ENCODE measurements at places on chromosomes 2 and 18.

DNA sequence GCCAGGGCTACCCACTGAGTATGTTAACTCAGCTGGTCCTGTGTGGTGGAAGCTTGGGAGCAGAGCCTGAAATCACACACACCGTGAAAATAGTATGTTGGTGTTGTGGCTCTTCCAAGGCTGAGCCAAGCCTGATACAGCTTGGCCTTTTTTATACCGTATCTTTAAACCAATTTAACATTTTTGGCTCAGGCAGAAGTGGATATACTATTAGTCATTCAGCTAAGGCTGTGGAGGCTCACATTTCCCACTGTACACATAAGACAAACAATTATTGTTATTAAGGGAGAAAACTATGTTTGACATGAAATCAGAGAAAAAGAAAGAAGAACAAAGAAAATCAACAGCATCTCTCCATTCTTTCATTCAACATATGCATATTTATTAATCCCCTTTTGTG lies 159.0 kb downstream of the BCL11A start:
- no peaks in the 10 kb centered on the region for H3K27me3 ChIP-seq
- no peak for DNase-seq
- H3K4me3 ChIP-seq, result no peak overlapping the region
- H3K27ac ChIP-seq, result no peak overlapping the region
- H3K4me1 ChIP-seq, result no peaks in the 10 kb centered on the region

DNA sequence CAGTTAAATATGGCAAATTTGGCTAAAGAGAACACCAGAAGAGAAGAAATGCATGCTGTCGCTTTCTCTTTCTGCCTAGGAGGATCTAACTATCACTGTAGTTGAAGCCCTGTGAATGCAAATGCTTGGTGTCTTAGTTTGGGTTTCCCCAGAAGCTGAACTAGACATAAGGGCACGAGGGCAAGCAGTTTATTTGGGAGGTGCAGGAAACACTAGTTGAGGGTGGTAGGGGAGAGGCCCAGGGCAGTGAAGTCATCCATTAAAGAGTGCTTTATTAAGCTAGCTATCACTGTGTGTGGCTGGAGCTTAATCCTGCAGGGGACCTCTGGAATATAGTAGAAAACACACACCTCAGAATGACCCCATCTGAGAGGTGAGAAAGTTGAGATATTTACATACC lies 639.8 kb upstream of the ZEB2 start:
- no peaks in the 10 kb centered on the region for H3K4me1 ChIP-seq
- no peak for DNase-seq
- H3K27me3 ChIP-seq, result no peaks in the 10 kb centered on the region
- H3K4me3 ChIP-seq, result no peak overlapping the region
- no peaks in the 10 kb centered on the region for H3K36me3 ChIP-seq

DNA sequence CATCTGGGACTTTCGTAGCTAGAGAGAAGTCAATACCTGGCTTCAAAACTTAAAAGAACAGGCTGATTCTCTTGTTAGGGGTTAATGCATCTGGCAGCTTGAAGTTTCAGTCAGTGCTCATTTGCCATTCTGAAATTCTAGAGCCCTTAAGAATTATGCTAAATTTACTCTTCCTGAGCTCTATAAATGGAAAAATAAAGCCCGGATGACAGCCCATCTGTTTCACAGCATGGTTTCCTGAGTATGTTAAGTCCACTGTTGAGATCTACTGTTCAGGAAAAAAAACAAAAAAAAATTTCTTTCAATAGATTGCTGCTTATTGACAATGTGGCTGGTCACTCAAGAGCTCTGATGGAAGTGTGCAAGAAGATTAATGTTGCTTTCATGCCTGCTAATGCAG lies 101.3 kb upstream of the RPE start:
- H3K4me3 ChIP-seq, result no peak overlapping the region
- no peaks in the 10 kb centered on the region for H3K36me3 ChIP-seq
- no peaks in the 10 kb centered on the region for H3K4me1 ChIP-seq
- DNase-seq, result no peak
- H3K27me3 ChIP-seq, result no peaks in the 10 kb centered on the region
- no peak overlapping the region for H3K27ac ChIP-seq

DNA sequence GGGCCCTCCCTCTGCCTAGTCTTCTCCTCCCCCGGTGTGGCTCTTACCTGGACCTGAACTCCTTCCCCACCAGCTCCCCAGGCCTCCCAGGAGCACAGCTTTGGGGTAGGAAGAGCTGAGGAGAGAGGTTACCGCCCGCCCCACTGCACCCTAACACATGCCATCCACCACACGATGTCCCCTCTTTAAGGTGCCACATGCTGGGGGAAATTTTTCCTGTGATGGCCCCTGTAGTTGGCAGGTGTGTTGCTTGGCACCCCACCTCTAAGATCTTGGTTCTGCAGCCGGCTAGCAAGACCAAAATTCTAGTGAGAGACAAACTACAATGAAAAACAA lies 6.9 kb upstream of the TEX261 start:
- peaks cover 5% of the 10 kb centered on the region for H3K4me1 ChIP-seq
- no peaks in the 10 kb centered on the region for H3K27me3 ChIP-seq
- no peaks in the 10 kb centered on the region for H3K36me3 ChIP-seq
- H3K27ac ChIP-seq, result no peak overlapping the region
- no peak for DNase-seq

DNA sequence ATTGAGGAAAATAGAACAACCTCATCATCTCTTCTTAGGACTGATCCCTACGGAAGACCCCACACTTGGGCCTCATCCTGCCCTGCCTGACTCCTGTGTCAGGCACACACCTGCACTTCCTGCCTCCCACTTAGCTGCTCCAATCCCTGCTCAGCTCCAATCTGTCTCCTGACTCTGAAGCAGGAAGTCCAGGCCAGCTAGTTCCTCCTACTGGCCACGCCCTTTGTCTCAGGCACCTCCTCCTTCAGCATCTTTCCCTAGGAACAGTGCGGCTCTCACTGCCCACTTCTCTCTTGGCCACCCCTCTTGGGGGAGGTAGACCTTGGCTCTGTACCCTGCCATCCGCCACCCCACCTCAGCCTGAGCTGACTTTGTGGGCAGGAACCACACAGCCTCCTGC lies 135.8 kb downstream of the CELF4 start:
- no peak overlapping the region for H3K27ac ChIP-seq
- no peaks in the 10 kb centered on the region for H3K27me3 ChIP-seq
- no peak for DNase-seq
- no peaks in the 10 kb centered on the region for H3K36me3 ChIP-seq

DNA sequence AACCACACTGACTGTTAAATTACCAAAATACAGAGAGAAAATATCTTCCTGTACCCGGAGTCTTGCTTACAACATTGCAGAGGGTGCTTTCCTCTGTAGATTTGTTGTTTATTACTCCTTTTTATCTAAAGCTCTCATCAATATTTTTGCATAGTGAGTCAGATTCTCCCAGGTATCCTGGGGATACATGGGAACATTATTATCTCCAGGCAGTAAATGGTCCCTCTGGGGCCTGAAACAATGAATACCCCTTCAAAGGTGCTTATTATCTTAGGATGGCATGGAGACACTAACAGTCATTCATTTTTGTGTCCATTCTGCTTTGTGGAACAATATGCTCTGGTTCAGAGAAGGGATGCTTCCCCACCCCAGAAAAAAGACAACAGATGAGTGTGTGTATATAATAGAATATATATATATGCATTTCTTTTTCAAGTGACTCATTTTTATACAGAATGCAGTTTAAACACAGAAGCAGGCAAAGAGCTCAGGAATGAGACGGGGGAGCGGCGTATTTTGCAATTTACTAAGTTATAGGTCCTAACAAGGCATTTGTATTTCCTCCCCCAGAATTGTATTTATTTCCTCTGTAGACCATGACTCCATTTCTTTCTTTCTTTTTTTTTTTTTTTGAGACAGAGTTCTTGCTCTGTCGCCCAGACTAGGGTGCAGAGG lies 424.8 kb upstream of the ZEB2 start:
- peaks cover 9% of the 10 kb centered on the region for H3K4me1 ChIP-seq
- no peaks in the 10 kb centered on the region for H3K36me3 ChIP-seq
- H3K4me3 ChIP-seq, result no peak overlapping the region
- no peak for DNase-seq
- H3K27me3 ChIP-seq, result no peaks in the 10 kb centered on the region
- H3K27ac ChIP-seq, result no peak overlapping the region

GRCh38 chr2:130916438-130916705 lies 79.7 kb downstream of the ARHGEF4 start:
- no peaks in the 10 kb centered on the region for H3K4me1 ChIP-seq
- H3K27me3 ChIP-seq, result peaks cover 27% of the 10 kb centered on the region
- no peak for DNase-seq
- no peak overlapping the region for H3K4me3 ChIP-seq
- H3K36me3 ChIP-seq, result no peaks in the 10 kb centered on the region

DNA sequence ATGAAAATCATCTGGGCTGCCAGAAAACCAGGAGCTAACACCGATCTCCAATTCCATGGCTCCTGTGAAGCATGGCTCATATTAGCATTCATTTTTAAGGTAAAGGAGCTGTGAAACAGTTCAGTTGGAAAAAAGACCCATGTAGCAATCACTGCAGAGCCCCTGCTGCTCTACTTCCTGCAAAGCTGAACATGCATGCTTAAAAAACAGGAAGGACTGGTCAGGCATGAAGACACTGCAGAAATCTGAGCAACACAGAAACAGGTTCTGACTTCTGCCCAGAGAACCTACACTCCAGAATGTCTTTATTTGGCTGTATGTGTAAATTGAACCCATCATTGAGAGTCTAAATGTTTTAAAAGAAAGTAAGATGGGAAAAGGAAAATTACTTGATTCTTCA lies 950.6 kb downstream of the DCDC2C start:
- no peaks in the 10 kb centered on the region for H3K27me3 ChIP-seq
- no peaks in the 10 kb centered on the region for H3K36me3 ChIP-seq
- H3K27ac ChIP-seq, result no peak overlapping the region
- no peak for DNase-seq
- H3K4me3 ChIP-seq, result no peak overlapping the region

DNA sequence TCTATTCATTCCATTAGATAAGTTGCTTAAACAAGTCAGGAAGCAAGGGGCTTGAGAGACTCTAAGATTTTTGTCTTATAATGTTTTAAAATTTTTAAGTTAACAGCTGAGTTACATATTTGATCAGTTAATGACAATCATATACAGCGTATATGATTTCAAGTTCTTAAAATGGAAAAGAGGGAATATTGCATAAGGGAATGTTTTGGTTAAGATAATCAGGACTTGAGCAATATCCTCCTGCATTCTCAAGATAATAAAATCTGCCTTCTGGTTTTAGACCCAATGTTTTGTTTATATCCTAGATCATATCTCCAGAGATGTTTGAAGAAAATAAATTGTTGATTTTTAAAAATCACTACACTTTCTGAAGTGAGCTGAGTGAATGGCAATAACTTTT lies 13.4 kb upstream of the DYNC1I2 start:
- DNase-seq, result no peak
- H3K27ac ChIP-seq, result no peak overlapping the region
- H3K4me3 ChIP-seq, result no peak overlapping the region
- peaks cover 3% of the 10 kb centered on the region for H3K27me3 ChIP-seq
- no peaks in the 10 kb centered on the region for H3K36me3 ChIP-seq

DNA sequence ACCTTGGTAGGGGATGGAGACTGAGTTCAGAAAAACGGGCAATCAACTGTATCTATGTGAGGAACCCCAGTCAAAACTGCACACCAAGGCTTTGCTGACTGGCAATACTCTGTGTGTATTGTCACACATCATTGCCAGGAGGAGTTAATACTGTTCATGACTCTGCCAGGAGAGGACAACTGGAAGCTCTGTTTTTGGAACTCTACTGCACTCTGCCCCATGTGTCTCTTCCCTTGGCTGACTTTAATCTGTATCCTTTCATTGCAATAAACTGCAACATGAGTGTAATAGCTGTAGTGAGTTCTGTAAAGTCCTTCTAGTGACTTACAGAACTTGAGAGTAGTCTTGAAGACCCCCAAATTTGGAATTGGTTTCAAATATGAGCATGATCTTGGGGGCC lies 72.3 kb downstream of the FAM228A start:
- no peak for DNase-seq
- H3K27ac ChIP-seq, result no peak overlapping the region
- H3K27me3 ChIP-seq, result no peaks in the 10 kb centered on the region
- H3K36me3 ChIP-seq, result peaks cover 94% of the 10 kb centered on the region

- no peak for DNase-seq
- peak overlapping the region; percentile 28 for H3K4me3 ChIP-seq
- no peaks in the 10 kb centered on the region for H3K36me3 ChIP-seq
These were observed 241.3 kb downstream of the AGPS start for GRCh38 chr2:177633910-177634294.

DNA sequence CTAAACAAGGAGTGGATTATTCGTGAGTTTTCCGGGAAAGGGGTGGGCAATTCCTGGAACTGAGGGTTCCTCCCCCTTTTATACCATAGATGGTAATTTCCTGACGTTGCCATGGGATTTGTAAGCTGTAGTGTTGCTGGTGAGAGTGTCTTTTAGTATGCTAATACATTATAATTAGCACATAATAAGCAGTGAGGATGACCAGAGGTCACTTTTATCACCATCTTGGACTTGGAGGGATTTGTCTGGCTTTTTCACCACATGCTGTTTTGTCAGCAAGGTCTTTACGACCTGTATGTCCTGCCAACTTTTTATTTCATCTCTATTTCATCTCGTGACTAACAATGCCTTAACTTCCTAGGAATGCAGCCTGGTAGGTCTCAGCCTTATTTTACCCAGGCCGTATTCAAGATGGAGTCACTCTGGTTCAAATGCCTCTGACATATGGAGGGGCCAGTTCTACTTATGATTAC lies 124.8 kb upstream of the B3GNT2 start:
- no peak overlapping the region for H3K4me3 ChIP-seq
- no peak overlapping the region for H3K27ac ChIP-seq
- H3K36me3 ChIP-seq, result no peaks in the 10 kb centered on the region
- no peaks in the 10 kb centered on the region for H3K4me1 ChIP-seq
- H3K27me3 ChIP-seq, result no peaks in the 10 kb centered on the region

DNA sequence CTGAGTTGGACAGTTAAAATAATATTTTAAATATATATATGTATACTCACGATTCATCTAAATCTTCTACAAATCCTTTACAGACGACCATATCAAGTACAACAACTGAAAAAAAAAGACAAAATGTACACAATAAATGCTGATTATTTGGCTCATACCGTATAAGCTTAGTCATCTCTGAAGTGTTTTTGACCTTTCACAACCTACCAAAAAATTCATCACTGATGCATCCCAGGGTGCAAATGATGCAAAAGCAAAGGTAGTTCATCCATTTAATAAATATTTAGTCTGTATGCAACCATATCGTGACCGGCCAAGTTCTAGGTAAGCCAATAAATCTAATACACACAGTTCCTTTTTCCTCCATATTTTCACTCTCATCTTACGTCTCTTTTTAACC lies 1.1 kb downstream of the TMX3 start:
- H3K36me3 ChIP-seq, result peaks cover 37% of the 10 kb centered on the region
- no peak overlapping the region for H3K27ac ChIP-seq
- H3K27me3 ChIP-seq, result no peaks in the 10 kb centered on the region
- DNase-seq, result no peak
- peak overlapping the region; percentile 80 for H3K4me3 ChIP-seq
- H3K4me1 ChIP-seq, result peaks cover 25% of the 10 kb centered on the region

DNA sequence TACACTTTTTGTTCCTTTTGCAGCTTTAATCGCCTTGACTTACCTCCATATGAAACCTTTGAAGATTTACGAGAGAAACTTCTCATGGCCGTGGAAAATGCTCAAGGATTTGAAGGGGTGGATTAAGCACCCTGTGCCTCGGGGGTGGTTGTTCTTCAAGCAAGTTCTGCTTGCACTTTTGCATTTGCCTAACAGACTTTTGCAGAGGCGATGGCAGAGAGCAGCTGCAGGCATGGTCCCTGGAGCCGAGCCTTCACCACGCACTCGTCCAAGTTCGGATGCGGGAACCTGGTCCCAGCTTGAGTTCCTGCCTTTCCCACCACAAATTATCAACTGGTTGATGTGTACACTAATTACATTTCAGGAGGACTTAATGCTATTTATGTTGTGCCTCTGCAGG lies 232.7 kb downstream of the ALPK2 start:
- DNase-seq, result no peak
- H3K4me3 ChIP-seq, result no peak overlapping the region
- H3K4me1 ChIP-seq, result no peaks in the 10 kb centered on the region

- no peak overlapping the region for H3K27ac ChIP-seq
- H3K4me3 ChIP-seq, result no peak overlapping the region
- no peaks in the 10 kb centered on the region for H3K4me1 ChIP-seq
These were observed 21.6 kb downstream of the TRPM8 start for GRCh38 chr2:233938676-233939370.

Data from lower lobe of right lung (tissue), 2 donors.